ENCODE measurements at places on chromosomes 5 and 9.

DNA sequence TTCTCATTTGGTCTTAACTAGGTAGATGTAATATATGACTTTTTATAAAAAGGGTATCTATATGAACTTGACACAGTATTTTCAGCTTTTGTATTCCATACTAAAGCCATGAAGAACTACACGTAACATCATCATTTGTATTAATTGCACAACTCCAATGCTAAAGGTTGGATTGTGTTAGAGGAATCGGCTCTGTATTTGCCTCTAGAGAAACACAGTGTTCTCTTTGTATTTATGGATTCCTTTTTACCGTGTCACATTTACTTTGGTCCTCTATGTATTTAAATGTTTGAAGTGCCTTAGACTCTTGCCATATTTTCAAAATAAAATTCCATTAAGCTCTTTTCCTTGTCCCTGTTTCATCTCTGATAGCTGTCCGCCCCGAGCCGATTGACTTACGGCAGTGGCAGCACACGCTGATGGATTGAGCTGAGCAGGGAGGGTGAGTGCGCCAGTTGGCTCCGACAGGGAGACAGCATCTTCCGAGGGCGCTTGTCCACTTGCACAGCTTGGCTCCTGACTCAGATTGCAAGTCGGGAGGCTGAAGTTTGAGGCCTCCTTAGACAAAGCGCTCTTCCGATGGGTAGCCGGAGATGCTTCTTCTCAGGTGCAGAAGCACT, 95.6 kb upstream of the DMRT1 start:
- no peak for DNase-seq

DNA sequence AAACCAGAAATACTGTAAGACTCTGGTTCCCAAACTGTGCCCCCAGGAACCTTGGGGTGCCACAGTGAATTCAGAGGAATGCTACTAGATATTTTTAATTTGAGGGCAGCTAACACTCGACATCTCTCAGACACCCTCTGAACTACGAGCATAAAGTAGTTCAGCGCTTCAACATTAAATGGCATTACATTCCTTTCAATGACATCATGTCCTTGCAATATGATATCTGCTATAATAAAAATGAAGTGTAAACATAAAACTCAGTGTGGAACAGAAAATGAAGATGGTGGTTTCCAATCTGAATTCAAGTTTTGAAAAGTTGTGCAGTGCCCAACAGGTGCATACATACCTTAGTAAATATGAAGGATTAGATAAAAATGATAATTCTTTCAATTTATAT, 116.1 kb downstream of the LPAR1 start:
- peak; percentile 66 for DNase-seq

GRCh38 chr9:86557918-86558317, 203.7 kb upstream of the TUT7 start:
- DNase-seq, result peak; percentile 55

DNA sequence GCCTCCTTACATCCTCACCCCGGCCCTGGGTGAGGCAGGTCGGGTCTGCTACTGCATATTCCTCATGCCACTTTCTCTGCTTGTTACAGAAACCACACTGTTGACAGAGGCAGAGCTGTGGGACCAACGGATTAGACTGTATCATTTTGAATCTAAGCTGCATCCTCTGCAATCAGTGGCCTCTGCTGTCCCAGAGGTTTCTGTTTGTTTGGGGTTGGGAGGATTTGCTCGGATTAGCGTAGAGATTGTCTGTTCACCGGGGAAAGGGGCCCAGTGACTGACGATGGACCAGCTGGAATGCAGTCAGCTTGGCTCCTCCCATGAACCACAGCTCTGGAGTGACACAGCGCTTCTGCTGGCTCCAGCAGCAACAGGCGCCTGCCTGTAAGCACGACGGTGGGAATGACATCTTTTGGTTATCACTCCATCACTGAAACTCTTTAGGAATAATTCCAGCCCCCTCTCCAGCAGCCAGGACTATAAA, 37.3 kb upstream of the ADRA1B start:
- DNase-seq, result peak; percentile 86

- DNase-seq, result peak; percentile 92
Measured at GRCh38 chr5:56211298-56211865, 21.7 kb downstream of the ANKRD55 start.

DNA sequence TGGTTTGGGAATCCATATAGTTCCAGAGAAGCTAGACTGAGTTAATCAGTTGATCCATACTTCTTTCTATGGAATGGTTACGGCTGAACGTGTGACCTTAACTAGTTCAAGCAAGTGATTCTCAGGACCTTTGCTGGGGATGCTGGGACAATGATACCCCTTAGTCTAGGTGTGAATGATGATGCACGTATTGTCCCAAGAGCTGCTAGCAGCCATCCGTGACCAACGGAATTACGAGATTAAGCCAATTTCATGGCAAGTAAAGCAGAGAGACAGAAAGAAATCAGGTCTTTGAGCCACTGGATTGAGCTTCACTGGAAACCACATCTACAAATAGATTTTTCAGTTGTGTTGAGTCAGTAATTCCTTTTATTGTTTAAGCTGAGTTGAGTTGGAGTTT, 99.2 kb upstream of the LIFR start:
- DNase-seq, result no peak

GRCh38 chr9:83304686-83305085, 233.5 kb downstream of the FRMD3 start:
- peak; percentile 73 for DNase-seq

DNA sequence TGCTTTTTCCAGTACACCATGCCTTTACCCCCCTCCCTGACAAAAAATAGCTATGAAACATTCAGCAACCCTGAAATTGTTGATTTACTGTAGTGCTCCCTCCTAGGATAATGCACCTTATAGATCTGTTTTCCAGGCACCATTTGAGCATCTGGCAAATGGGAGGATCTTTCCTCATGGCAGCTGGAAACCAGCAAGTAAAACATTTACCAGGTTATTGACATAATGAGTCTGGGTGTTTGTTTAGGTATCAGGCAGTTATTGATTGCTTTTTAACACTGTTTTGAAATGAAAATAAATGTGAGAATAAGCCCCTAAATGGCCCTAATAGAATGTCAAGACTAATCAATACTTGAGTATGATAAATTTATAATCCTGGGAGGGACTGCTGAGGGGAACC, 57.3 kb upstream of the KLF4 start:
- DNase-seq, result no peak

GRCh38 chr9:116452634-116453033, 234.5 kb upstream of the TRIM32 start:
- peak; percentile 31 for DNase-seq

GRCh38 chr9:80540387-80540786, 968.6 kb downstream of the TLE4 start:
- no peak for DNase-seq

DNA sequence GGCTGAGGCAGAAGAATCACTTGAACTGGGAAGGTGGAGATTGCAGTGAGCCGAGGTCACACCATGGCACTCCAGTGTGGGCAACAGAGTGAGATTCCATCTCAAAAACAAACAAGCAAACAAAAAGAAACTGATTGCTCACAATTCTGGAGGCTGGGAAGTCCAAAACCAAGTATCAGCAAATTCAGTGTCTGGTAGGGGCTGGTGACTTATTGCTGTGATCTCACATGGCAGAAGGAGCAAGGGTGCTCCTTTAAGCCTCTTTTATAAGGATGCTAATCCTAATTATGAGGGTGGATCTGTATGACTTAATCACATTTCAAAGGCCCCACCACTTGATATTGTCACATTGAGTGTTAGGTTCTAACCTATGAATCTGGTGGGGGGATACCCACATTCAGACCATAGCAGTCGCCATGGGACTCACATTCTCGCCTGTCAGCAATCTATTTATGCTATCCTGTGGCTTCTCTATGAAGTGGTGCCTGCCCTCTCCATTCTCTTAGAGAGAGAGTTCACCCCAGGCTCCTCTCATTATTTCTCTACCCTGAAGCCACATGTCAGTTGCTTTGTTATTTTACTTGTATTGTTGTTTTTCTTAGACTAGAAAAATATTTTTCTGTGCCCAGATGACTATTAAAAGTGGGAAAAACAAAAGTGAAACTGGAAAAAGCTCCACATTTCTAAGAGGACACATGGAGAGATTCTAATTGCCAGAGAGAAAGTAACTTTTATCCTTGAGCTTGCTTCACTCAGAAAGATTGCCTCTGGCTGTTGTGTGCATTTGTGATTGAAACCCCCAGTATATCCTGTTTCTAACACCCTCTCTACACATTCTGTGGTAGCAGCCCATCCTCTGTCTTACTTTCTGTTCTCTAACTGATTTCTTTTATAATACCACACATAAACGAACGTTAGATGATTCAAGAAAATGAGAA, 18.8 kb upstream of the PRLR start:
- DNase-seq, result no peak

DNA sequence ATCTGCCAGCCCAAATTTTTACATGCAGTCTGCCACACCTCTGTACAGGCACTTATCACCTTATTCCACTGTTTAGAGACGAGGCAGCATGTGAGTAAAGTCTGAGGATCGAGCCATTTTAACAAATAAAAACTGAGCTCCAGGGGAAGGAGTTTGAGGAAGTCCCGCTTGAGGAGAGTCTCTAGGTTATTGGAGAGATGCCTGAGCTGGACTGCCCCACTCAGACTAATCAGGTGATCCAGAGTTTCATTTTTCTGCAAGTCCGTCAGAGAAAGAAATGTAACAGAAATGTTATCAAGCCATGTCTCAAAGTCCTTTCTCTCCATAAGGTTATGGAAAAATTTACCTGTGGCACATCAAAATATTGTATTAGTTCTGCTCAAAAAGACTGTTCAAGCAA, 5.3 kb downstream of the FBXW2 start:
- no peak for DNase-seq

DNA sequence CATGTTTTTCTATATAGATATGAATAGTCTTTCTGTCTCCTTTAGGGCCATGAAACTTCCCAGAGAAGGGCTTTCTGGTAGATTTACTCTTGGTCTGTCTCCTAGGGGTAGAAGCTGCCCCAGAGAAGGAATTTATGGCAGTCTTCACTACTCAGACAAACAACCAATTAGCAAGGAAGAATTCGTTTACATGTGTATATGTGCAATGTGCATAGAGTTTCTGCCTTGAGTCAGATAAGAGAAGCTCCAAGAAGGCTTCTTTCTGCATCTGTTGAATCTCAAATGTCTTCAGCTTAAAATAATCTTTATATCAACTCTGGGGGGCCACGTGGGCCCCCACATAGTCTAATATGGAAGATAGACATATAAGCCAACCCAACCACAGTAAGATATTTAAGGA, 7.6 kb upstream of the CLINT1 start:
- DNase-seq, result no peak

- no peak for DNase-seq
Measured at GRCh38 chr5:116939641-116940040, 365.0 kb upstream of the SEMA6A start.

DNA sequence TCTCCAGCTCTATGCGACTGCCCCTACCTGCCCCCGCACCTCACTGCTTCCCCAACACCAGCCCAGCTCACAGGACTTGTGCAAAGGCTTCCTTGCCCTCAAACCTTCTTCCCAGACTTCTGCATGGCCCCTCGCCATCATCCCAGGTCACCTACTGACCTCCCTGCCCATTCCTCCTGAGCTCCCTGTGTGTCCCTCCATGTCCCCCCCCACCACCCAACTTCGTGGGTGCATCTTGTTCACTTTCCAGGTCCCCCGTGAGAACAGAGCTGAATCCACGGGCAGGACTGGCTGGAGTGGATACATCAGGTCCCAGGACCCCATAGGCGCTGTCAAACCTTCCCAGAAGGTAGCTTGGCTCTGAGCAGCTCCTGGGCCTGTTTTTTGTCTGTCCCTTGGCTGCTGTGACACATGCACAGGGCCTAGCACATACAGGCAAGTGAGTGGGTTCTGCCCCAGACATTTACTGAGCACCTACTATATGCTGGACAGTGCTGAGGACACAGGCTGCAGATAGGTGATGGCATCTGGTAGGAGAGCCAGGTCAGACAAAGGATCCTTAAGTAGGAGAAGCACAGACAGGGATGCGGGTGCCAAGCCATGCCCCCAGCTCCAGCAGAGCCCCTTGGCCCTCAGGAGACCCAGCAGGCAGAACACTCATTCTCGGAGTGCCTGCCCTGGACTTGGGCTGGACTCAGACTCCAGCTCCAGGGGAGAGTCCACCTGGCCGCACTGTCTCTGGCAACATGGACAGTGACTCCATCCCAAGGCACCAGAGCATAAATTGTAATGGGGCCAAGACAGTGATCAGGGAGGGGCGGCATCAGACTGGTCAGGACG, 15.0 kb downstream of the NINJ1 start:
- DNase-seq, result no peak

- DNase-seq, result peak; percentile 79
Measured at GRCh38 chr9:4116723-4117460, 183.0 kb downstream of the GLIS3 start.

Data from foreskin fibroblast (primary cell).